T-helper 2 cell (primary cell): ENCODE measurements at places on chromosomes 16 and 17.

- DNase-seq = no peak
These were observed 17.7 kb upstream of the SMURF2 start for GRCh38 chr17:64679710-64680216.

DNA sequence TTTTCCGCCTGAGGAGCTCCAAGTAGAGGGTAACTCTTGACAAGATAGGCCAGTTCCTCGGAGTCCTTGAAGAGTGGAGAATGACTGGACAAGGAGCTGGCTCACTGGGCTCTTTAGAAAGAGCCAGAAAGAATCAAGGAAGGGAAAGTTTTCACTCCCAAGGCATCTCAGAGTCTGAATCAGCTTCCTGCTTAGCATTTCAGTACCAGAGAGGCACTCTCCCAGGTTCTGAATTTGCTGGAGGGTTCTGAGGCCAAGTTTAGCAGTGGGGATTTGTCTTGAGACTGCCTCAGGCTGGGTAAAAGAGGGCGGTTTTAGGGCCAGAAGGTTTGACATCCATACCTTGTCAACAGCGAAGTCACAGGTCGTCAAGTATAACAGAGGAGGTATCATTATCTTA lies 25.5 kb downstream of the GP2 start:
- DNase-seq = no peak

GRCh38 chr16:51981725-51982124 lies 565.2 kb downstream of the TOX3 start:
- DNase-seq = no peak

DNA sequence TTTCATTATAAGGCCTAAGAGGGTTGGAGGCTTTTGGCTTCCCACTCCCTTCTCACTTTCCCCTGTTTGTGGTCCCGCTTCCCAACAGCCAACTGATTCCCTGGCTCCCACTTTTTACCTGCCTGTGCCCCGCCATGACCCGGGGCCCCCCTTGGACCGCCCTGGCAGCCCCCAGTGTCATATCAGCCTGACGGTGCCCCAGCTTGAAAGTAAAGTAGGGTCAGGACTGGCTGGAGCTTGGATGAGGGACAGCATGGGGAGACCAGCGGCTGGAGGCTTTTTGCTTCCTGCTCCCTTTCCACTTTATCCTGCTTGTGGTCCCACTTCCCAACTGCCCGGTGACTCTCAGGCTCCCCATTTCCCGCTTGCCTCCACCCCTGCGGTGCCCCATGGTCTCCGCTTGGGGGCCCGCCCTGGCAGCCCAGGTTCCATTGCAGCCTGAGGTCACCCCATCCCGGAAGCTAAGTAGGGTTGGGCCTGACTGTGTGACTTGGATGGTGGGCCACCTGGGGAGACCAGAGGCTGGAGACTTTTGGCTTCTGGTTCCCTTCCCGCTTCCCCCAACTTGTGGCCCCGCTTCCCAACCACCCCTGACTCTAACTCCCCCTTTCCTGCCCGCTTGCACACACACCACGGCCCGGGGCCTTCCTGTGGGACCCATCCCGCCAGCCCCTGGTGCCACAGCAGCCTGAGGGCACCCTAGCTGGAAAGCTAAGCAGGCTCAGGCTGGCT lies 2274.7 kb downstream of the TP53TG3F start:
- DNase-seq = no peak

GRCh38 chr17:8754890-8755289 lies 3.5 kb downstream of the SPDYE4 start:
- no peak for DNase-seq

DNA sequence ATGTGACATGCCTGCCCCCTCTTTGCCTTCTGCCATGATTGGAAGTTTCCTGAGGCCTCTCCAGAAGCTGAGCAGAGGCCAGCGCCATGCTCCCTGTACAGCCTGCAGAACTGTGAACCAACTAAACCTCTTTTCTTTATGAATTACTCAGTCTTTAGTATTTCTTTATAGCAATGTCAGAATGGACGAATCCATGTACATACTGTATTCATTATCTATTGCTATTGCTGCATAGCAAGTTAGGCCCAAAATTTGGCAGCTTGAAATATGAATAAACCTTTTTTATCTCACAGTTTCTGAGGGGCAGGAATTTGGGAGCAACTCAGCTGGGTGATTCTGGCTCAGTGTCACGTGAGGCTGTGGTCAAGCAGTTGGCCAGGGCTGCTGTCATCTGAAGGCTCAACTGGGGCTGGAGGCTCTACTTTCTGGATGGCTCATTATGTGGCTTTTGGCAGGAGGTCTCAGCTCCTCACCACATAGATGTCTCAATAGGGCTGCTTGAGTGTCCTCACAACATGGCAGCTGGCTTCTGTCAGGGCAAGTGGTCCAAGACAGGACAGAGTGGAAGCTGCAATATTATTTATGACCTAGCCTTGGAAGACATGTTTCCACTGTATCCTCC lies 40.0 kb downstream of the SOCS1 start:
- no peak for DNase-seq

DNA sequence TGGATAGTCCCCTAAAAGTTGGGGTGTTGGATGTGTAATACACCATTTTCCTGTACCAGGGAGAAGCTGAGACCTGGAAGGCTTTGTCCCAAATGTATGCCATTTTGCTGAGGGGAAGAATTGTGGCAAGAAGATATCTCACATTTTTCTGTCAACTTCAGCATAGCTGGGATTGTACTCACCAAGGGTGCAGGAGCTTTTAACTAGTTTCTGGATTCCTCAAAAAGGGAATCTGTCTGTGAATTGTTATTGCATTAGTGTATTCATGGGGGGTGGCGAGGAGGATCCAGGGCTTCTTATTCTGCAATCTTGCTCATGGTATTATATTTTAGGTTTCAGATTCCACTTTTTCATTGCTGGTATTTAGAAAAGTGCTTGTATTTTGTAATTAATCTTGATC lies 208.2 kb upstream of the MYOCD start:
- DNase-seq = no peak

GRCh38 chr16:88298833-88299745 lies 83.7 kb upstream of the ZNF469 start:
- no peak for DNase-seq

DNA sequence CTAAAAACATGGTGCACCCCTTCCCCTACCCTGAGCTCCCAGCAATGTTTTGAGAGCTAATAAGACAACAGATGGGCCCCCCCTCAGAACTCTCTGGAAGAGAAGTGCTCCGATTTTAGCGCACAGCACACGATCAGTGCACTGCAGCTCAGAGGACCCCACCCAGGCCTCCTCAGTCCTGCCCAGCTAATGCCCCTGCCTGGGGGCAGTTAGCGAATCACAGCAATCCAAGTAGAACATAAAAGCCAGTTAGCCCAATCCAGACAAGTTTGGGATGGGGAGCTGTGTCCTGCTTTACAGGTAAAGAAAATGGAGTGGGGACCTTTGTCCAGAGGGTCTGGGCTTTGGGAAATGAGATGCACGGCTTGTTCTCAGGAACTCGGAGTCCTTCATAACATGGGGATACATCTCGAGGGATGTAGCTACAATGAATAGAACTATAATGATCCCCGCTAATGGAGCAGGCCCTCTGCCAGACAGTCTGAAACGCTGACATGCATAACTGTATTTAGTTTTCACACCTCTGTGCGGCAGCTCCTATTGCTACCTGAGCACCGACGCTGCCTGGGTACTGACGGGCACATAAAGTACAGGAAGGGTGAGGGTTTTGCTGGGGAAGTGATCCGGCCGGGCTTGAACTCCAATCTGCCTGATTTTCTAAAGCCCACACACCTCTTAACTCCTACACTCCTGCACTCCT lies 29.7 kb upstream of the CDC42EP4 start:
- DNase-seq = no peak

DNA sequence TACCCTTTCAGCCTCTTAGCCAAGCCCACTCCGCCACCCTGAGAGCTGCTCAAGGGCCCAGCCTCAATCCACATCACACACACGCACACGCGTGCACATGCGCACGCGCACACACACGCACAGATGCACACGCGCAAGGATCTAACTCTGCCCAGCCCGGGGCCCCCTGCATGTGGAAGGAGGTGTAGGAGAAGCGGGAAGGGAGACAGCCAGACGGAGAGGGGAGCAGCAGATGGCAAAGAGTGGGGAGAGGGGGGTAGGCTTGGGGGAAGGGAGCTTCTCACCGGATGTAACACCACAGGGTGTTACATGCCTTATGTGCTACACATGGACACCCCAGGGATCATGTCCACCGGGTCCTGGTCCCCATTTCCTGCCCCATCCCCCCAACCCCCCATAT lies 15.3 kb downstream of the DLG4 start:
- DNase-seq = no peak

DNA sequence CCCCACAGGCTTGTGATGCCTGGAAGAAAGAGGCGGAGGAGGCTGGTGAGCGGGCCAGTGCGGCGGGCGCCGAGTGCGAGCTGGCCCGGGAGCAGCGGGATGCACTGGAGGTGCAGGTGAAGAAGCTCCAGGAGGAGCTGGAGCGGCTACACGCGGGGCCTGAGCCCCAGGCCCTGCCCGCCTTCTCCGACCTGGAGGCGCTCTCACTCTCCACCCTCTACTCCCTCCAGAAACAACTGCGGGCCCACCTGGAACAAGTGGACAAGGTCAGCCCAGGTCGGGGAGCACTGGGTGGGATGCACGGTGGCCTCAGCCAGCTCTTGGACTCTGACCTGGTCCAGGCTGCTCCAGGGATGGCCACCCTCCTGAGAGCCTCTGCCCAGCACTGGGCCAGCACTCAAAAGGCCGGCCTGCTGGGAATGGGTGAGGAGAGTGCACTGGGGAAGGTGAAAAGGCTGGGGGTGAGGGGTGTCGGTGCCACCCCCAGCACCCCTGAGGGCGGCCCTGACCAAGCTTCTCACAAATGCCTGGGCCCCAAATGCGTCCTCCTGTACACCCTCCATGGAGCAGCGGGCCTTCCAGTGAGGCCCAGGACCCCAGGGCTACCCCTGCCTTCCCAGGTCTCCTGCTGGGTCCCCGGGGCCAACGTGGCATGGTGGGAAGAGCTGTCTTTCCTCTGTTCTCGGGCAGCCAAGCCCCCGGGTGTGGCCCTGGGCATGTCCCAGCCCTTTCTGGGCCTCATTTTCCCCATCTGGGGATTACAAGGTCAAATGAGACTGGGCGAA lies 20.8 kb downstream of the UNC13D start:
- DNase-seq = no peak

DNA sequence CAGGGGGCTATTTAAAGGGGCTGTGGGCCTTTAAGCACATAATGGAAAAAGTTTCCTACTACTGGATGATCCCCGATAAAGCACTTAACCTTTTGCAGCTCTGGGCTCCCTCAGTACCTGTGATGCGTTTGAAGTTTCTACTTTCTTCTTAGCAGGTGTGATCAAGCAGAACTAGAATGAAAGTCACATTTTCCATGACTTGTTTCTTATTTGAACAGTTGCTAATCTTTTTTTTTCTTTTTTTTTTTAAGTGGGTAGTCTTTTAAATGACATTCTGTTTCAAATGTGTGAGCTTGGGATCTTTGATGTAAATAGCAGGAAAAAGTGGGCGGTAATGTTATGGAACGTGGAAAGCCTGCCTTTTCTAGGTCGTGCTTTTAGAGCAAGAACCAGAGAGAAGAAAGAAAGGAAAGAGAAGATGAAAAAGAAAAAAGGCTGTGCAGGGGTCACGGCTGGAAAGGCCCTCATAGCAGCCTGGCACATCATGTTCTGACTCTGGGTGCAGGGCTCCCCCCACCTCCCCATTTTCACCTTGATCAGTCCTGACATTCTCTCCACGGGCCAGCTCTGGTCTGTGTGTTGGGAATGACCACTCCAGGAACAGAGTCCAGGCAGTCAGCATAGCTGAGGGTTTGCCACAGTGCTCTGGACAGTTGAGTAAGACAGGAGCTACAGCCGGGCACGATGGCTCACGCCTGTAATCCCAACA lies 150.6 kb downstream of the CLEC16A start:
- DNase-seq = no peak

GRCh38 chr17:4648741-4649140 lies 7.3 kb upstream of the ALOX15 start:
- no peak for DNase-seq

DNA sequence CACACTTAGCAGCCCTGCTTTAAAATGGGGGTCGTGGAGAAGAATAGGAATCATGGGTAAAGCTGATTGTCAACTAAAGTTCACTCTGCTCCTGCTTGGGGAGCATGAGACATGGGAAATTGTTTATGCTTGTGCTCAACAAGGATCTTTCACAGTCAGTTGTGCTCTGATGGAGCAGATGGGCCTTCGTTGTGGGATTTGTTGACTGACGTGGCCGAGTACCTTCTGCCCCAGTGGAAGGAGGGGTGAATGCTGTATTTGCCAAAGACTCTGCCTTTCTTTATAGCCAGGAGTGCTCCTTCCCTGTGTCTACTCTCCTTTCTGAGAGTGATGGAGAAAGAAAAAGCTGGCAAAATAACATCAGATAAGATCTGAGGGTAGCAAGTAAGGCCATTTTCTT lies 11.4 kb downstream of the ARSG start:
- DNase-seq = no peak

DNA sequence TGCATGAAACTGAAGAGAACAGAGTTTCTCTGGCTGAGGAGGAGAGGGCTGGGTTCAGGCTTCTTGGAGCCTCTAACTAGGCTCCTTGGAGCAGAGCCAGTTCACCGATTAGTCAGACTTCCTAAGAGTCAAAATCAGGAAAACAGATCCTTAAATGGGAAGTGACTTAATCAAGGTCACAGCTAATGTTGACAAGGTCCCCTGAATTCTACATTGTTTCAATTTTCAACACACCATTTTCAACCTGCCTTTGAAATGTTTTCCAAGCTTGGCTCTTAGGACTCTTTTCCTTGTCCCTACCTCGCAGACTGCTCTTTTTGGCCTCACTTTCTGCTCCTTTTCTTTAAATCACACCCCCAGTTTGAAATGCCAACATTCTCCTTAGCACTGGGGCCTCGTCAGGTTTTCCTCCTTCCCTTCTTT lies 16.3 kb downstream of the MYL4 start:
- no peak for DNase-seq

DNA sequence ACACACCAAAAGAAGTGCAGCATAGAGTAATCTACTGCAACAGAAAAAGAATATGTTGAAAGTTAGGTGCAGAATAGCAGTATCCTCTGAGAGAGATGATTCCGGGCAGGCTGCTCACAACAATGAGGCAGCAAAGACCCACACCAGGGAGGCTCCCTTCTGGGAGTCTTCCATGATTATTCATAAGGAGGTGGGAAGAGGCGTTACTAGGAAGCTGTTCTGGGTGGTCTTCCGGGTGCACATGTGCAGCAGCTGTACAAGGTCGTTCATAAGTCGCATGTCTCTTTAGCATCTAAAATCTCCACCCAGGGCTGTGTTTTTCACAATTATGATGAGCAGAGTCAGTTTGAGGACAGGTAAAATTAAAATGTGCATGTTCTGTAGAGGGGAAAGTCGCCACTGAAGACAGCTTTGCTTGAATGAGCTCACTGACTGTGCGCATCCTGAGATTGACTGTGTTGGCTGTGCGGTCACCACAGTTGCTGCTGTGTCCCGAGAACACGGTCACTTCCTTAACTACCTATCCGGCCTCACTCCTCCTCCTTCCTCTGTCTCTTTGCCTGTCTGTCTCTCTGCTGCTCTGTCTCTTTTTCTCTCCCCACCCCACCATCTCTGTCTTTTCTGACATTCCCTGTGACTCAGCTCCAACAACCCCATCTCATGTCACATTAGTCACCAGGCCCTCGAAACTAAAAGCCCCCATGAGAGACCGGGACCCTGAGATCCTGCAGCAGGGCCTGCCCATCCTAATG lies 125.5 kb upstream of the HSBP1 start:
- DNase-seq = no peak
